NCI-H2029 treated with DMSO at 0.1 percent for 48 hours (cell line): ENCODE measurements at places on chromosomes 1 and 21.
A peak's percentile ranks its signal among the peaks of the same experiment; 100 is the strongest.

DNA sequence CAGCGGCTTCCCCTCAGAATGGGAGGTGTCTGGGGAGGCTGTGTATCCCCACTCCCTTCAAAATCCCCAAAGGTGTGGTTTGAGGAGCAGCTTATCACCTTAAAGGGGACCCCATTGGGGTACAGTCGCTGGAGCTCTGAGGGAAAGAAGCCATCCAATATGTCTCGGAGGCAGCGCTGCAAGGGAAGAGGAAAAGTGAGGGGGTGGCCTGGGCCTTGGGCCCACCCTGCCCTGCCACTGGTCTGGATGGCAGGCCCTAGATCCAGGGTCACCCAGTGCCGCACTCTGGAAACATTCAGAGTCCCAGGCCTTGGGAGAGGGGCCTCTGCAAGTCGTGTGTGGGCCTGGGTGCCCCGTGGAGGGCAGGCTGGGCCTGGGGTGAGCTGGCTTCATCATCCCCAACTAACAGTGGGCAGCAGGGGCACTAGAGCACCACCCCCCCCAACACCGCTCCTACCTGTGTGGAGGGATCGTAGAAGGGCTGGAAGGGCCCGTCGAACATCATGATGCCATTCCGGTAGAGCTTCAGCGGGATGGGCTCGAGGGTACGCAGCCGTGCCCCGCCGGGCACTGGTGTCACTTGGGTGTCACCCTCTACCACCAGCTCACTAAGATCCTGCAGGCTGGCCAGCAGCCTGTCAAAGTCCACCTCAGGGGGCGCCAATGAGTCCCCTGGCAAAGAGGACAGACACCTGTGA, 5.6 kb downstream of the SH3BGRL3 start:
- no peak for DNase-seq

GRCh38 chr1:110873856-110874255, 908 bp downstream of the CD53 start:
- DNase-seq, result no peak

DNA sequence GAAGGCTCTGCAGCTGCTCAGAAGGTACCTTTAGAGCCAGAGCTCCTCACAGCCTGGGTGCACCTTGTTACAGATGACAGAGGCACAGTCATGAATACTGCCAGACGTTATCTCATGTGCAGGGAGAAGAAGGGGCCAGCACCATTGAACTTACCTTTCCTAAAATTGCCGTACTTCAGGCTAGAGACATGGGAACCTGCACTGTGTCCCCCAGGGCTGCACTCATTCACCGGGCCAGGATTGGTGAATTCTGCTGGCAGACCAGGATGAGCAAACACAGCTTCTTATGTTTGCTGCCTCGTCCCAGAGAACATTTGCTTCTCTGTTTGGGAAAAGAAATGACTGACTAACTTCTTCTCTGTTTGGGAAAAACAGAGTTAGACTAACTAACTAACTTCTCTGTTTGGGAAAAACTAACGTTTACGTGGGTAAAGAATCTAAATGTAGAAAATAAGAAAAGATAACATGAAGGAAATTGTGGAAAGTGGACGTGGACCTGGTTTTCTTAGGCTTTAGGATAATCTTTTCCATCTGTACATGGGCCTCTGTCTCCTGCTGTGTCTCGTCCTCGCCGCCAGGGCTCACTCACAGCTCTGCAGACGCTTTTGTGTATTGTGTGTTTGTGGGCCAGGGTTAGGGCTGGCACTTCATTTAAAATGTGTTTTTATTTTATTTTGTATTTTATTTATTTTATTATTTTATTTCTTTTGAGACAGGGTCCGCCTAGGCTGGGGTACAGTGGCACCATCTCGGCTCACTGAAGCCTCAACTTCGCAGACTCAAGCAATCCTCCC, 9.9 kb downstream of the OBSCN start:
- DNase-seq, result no peak

DNA sequence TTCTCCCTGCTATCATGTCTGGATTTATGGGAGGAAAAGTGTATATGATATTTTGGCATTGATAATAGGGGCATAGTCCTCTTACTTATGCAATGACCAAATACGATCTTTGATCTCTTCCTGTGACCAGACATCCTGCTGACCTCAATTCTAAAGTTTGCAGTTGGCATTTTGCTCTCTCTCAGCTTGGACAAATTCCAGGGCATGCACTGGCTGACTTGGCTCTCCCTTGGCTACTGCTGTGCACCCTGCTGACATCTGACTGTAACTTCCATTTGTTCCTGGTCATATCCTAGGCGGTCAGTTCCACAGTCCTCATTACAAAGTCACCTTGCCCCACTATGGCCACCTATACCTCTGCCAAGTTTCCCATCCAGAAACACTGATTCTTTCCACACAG, 380.7 kb upstream of the NR5A2 start:
- no peak for DNase-seq

GRCh38 chr1:154616659-154617345, 8.8 kb upstream of the ADAR start:
- DNase-seq, result no peak

DNA sequence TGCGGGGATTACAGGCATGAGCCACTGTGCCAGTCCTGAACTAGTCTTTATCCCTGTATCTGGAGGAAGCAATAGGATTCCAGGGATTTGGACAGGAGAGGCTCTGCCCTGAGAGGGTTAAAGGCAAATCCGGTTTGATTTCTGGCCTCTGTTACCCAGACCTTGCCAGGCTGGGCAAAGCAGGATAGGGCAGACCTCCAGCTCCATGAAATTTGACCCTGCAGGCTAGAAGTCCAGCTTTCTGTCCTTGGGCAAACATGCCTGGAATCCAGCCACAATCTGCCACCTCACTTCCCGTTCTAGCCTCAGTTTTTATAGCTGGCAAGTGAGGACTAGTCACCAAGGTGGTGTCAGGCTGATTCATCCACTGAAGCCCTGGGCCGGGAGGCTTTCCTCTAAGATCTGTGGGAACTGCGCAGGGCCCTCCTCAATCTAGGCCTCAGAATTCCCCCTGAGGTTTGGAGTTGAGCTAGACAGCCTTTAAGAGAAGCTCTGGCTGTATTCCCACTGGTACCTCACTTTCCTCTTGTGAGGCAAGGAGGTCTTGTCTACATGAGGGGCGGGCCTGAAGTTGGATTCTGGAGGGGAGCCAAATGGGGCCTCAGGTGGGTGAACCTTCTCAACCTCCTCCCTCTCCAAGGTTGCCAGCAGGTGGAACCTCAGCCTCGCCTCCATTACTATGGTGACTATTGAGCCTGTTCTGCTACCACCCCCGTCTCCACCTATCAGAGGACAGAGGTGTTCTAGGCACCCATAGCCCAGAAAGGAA, 7.0 kb upstream of the P3R3URF start:
- peak; percentile 99 for DNase-seq
